ENCODE measurements at places on chromosomes 3 and 15.

DNA sequence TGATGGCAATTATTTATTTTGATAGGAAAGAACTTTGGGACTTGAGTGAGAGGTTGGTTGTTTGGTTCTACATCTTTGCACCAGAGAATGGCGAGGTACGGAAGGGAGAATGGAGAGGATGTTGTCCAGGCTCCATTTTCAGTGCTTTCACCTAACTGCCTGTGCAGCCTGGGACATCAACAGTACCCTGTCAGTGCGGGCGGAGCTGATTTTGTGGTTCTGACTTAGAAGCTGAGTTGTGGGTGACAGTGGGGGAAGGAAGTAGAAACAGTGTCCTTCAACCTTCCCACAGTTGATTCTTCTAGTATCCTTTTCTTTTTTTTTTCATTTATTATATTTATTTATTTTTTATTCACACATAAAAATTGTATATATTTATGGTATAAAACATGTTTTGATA, 95.3 kb downstream of the TIGIT start:
- no peak for DNase-seq

DNA sequence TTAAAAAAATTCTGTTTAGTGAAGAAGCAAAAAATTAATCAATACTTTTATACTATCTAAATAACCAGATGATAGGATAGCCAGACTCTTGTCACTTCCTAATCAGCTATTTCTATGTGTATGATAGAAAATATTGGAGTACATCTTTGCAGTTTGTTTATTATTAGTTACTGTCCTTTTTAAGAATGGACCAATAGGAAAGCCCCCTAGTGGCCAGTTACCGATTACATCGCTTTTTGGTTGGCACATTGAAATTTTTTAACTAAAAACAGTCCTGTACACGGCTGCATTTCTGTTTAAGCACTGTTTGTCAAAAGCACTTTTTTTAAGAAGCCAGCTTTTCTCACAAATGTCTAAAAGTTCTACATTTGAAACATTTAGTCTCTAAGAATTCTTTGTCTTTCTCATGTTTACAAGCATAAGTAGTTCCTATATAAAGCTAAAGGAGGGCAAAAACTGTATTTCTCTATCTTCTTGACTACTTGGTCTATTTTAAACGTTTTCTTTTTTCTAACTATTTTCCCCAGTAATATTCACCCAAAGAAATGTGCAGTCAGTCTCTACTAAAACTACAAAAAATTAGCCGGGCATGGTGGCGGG, 253.2 kb upstream of the LRTM1 start:
- DNase-seq, result no peak

DNA sequence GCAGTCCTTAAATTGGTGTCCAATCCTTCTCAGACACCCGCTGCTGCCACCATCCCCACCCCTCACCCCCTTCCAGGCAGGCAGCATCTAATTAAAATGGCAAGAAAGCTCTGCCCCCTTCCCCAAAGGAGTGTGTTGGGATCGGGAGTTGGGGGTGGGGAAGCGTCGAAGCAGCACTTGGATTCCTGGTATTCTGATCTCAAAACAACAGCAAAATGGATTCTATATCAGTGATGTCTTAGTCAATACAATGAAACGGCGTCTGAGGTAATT, 1.4 kb downstream of the TNIK start:
- peak; percentile 40 for DNase-seq

DNA sequence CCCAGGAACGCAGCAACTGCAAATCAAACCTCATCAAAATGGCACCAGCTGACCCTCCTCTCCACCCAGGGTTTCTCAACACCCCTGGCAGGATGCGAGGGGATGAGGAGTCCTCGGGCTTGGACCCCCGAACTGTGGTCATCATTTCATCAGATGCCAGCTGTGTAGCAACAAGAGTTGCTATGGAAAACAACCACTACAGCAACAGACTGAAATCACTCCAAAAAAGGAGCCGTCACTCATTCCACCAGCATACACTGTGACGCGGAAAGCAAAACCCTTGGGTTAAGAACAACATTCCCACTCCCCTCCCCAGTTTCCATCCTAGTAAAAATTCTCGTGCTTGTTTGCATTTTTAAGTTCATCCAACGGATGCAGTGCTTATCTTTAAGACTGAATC, 40.1 kb downstream of the VGLL4 start:
- DNase-seq, result peak; percentile 44

DNA sequence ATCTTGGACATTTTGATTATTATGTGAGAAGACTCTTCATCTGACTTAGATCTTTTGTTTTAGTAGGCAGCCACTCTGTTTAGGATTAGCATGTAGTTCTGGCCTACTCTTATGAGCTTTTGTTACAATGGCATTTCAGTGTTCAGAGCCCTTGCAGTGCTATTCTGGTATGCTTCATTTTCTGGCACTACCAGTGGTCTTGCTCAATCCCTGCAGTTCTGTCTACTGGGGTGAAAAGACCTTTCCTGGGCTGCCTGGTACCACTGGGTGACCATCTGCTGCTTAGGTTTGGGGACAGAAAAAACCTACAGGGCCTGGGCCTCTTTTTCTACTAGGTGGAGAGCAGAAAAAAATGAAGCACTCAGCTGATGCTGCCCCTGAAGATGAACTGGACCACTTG, 42.5 kb downstream of the IL16 start:
- DNase-seq, result no peak

- DNase-seq, result no peak
Measured at GRCh38 chr15:62145015-62145735, 19.9 kb downstream of the C2CD4B start.

DNA sequence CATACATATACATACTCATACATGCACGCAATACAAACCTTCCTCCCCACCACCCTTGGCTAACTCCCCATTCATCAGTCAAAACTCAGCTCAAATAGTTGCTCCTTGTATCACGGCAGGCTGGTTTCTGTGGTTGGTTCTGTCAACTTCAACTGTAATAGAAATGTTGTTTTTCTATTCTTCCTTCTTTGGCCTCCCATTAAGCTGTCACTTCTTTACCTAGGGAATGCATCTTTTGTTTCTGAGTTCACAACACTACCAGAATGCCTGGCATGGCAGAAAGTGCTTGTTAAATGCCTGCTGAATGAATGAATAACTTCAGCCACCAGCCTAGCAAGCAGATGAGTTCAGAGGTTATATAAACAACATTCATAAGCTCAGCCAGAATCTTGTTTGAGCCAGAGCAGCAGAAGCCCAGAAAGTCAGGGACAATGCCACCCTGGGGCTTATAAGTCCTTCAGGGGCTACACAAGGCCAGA, 63.1 kb downstream of the B3GALNT1 start:
- no peak for DNase-seq

GRCh38 chr3:27544372-27544865, 60.2 kb upstream of the SLC4A7 start:
- no peak for DNase-seq

DNA sequence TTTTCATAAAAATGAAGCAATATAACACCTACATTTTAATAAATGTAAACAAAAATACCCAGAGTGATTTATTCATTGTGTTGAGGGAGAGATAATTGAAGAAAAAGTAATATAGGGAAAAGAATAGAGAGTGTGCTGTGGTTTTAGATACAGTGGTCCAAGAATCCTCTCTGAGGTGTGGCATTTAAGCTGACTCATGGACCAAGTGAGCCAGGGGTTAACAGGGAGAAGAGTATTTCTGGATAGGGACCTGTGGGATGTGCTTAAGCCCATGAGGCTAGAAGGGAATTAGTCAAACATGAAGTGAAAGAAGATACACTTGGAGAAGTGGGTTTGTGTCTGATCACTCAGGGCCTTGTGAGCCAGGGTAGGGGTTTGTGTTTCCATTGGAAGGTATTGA, 680.7 kb upstream of the GRM7 start:
- no peak for DNase-seq

Measured in ELF-1 (cell line).